Ovary (tissue), 10 donors: ENCODE measurements at places on chromosomes 5 and 9. TPM values are rescaled to one million over a fixed set of nuclear protein-coding genes. Genes with fewer than 3 reads are reported as not detected.

IFNA13 gene
- total RNA-seq: not detected

- no peak for DNase-seq
Measured at GRCh38 chr9:72478966-72479365, 42.4 kb upstream of the TMC1 start.

GRCh38 chr5:83922699-83923098 is 202.0 kb upstream of the HAPLN1 start:
- DNase-seq: no peak

GRCh38 chr5:6395621-6396020 is 17.3 kb upstream of the MED10 start:
- no peak for DNase-seq

GRCh38 chr5:32285510-32286138 is 27.1 kb downstream of the MTMR12 start:
- DNase-seq: no peak

DNA sequence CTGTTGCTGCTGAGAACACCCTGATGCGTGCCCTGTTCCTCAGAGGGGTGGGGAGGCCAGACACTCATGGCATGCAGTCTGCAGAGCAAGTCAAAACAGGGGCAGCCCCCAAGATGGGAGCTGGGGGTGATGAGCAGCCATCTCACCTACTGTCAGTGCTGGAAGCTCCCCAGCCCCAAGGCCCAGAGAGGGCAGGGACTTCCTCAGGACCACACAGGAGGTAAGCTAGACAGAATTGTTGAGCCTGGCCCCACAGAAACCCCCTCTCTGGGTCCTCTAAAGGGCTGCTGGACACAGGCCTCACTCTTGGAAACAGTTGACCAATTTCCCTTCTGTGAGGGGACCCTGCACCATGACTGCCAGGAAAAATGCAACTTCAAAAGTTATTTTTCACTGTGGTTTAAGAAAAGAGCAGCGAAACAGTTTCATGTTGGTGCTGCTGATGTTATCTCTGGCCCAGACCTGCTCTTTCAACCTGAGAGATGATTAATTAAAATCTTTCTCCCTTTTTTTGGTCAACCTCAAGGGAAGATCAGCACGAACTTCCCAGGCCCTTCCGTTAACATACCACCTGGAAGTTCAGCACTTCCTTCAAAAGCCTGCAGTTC is 9.6 kb downstream of the CSF2 start:
- DNase-seq: no peak

DNA sequence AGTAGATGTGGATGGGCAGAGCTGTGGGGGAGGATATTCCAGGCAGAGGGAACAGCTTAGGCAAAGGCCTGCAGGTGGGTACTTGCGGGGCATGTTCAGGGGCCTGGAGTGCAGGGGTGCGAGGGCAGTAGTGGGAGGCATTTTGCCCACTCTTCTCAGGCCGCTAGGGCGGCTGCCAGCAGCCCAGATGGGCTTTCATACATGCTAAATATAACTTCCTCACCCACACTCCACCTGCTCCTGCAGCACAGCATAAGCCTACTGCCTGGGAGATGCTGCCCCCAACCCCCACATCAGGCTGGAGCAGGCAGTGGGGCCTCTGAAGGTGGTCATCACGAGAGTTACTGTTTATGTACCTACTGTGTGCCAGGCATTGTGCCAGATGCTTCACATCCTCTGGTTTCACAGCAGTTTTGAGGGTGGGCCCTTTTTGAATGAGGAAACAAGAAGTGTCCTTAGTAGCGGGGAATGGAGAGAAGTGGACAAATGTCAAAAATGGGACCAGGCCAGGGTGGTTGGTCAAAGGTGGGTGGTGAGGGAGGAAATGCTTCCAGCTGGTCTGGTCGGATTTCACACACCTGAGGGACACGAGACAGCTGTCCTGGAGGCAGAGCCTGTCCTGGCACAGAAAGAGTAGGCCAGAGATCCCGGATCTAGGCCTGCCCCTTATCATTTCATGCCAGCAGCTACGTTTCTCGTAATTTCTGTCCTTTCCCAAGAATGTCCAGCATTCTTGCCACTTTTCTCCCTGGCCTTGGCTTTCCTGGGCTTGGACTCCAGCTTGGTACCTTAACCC is 12.1 kb downstream of the RGS14 start:
- DNase-seq: no peak

- no peak for DNase-seq
Measured at GRCh38 chr9:101427957-101428655, 7.5 kb downstream of the ALDOB start.

DNA sequence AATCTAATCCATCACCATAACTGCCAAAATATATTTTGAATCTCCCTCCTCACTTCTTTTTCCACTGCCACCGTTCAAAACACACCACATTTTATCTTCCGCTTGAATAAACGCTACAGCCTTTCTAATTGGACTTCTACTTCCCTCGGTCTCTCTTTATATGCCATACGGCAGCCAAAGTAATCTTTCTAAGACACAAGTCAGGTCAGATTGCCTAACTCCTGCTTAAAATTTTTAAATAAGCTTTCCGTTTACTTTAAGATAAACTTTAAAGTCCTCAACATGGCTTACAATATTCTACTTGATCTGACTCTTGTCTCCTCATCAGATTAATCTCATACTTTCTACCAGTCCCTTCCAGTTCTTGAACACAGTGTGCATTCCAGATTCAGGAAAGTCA is 9.7 kb downstream of the AFF4 start:
- DNase-seq: no peak

PCDHB16 gene
- 5.6 TPM for total RNA-seq

- no peak for DNase-seq
Measured at GRCh38 chr9:17060450-17060849, 74.4 kb upstream of the CNTLN start.

SHISAL2B gene
- not detected for total RNA-seq

DNA sequence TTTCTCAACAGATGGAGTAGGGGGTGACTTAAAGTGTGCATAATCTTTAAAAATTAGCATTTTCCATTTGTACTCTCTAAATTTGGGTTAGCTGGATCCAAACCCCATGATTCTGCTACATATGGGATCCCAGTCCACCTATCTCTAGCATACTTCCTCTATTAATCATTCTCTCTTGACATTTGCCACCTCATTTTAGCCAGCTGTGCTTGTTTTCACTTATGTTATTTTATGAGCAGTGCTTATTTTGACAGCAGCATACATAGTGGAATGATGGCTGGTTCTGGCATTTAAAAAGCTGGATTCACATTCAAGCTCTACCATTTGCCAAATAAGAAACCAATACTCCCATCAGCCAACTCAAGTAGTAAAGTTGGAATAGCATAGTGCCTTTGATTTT is 22.5 kb upstream of the SNX18 start:
- DNase-seq: no peak

OR1K1 gene
- not detected for total RNA-seq

DNA sequence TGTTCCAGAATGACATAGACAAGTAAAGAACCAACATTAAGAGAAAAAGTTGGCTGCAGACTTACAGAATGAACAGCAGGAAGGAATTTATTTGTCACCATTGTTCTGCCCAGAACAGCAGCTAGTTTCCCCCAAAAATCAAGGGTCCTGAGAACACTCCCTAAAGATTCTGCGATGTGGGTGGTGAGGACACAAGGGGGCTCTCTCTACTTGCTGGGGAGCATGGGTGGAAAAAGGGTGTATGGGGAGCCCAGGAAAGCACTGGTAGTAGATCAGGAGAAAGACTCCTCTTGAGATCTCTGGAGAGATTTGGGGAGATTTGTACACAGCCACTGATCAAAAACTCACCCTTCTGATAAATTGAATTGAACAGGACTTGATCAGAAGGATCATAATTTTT is 316.5 kb downstream of the KCTD16 start:
- DNase-seq: no peak

GRCh38 chr9:127113191-127113972 is 9.1 kb downstream of the ANGPTL2 start:
- DNase-seq: no peak

DNA sequence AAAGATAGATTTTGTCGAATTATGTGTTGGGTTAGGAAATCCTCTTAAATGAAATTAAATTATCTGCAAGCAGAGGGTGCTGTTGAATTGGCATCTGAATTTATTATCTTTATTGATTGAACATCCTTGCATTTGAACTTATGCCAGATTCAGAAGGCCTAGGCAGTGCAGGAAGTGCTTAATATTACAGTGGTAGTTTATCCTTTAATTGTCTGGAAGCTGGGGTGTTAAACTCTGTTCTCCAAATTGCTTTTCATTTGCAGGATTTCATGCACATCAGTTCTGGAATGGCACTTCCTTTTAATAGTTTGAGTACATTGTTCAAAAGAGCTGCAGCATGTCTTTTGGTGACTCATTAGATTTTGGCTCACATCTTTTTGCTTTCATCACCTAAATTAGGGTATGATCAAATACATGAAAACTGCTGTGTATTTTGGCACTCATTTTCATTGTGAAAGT is 186.3 kb downstream of the KDM4C start:
- DNase-seq: no peak

GRCh38 chr9:114989600-114990410 is 59.4 kb upstream of the TNFSF8 start:
- DNase-seq: no peak

MCC gene
- 108 TPM for total RNA-seq

DNA sequence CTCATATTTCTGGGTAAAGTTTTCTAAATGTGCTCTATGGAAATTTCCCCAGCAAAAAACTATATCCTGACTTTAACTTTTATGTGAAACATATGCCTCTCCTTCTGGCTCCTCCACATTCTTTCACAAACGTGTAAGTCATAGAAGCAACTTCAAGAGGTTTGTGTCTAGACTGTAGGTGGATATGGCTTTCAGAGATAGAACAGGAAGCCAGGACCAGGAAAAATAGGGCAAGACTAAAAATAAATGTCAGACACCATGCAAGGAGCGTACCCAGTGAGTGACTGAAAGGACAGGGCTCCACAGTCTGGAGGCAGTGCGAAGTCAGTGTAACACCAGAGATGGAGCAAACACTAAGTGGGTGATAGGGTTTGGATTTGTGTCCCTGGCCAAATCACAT is 240.7 kb downstream of the COX7C start:
- no peak for DNase-seq

FAM221B gene
- not detected for total RNA-seq
